ENCODE measurements at places on chromosomes 16 and 17. TPM values are rescaled to one million over a fixed set of nuclear protein-coding genes. Genes with fewer than 3 reads are reported as not detected.

The METRN gene
- total RNA-seq: 4.0 TPM

The RASD1 gene
- 32.2 TPM for total RNA-seq

- no peak for DNase-seq
These were observed 33.2 kb upstream of the TEX2 start for GRCh38 chr17:64296246-64296645.

DNA sequence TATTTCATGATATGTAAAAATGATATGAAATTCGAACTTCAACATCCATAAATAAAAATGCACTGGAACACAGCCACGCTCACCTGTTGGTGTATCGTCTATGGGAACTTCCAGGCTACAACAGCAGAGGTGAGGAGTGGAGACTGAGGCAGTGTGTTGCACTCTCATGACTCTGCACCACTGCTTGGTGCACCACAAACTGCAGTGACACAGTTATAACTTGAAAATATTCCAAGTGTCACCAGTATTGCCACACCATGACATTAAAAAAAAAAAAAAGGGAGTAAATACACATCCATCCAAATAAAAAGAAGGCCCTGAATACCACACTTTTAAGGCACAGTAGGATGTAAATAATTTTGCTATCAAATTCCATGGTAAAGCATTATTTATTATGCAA, 34.4 kb downstream of the GNA13 start:
- DNase-seq: no peak

The ACBD4 gene
- total RNA-seq: 68.0 TPM

The SMIM36 gene
- not detected for total RNA-seq

The CCL8 gene
- total RNA-seq: not detected

DNA sequence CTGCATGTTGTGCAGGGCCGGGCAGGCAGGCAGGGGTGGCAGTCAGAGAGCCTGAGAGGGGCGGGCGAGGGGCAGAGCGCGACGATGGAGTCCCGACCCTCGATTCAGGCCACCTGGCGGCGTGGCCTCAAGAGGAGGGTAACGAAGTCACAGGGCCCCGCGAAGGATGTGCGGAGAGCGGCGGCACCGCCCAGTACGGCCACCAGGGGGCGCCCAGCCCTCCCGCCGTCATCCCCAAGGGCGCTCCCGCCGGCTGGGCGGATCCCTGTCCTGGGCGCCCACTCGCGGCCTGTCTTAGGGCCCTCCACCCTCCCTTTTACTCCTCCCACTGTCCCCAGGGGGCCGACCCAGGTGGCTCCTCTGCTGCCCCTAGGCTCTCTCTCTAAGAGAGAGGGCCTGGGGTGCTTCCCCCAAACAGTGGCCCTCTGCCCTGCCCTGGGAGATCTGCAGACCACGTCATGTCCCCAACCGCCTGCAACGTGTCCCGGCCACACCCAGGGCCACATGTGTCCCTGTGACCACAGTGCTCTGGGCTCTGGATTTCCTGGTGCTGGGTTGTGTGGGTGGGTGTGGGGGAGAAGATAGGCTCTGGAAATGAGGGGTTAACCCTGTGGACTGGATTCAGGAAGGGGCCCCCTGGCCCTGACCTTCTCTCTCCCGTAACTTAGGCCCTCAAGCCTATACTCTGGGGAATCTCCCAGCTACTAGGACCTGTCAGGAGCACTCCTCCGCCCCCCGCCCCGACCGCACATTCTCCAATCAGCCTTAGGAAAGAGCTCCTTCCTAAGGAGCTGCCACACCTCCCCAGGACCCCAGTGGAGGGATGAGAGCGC, 5.9 kb downstream of the DPEP2 start:
- DNase-seq: peak; percentile 94

- DNase-seq: no peak
These were observed 35.1 kb downstream of the MFSD11 start for GRCh38 chr17:76772842-76773525.

DNA sequence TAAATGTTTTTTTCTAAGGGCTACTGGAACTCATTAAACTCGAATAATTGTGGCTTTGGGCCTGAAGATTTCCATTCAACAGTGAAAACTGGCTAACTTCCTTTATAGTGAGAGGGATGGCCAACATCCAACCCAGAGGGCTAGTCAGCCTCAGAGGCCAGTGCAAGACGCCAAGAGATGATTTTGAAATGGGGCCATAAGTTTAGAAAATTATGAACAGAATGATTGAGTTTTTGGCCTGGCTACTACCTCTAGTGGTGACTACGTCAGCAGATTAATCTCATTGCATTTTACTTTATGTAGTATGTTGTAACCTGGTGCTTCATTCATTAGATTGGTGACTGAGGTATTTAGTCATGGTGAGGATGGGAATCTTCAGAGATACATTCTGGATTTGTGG, 28.4 kb downstream of the HAPSTR1 start:
- DNase-seq: no peak

The ABCC12 gene
- not detected for total RNA-seq

The SDK2 gene
- total RNA-seq: 1.9 TPM

- DNase-seq: no peak
These were observed 4.0 kb upstream of the LMF1 start for GRCh38 chr16:974611-975261.

- no peak for DNase-seq
These were observed 225.3 kb downstream of the WWOX start for GRCh38 chr16:78324649-78325285.

DNA sequence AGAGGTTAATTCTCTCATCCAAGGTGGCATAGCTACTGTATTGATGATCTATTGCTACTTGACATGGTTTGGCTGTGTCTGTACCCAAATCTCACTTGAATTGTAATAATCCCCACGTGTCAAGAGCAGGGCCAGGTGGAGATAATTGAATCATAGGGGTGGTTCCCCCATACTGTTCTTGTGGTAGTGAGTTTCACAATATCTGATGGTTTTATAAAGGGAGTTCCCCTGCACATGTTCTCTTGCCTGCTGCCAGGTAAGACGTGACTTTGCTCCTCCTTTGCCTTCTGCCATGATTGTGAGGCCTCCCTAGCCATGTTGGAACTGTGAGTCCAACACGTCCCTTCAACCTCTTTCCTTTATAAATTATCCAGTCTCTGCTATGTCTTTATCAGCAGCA, 22.9 kb upstream of the CPPED1 start:
- DNase-seq: no peak

The SOX15 gene
- total RNA-seq: 2.7 TPM

DNA sequence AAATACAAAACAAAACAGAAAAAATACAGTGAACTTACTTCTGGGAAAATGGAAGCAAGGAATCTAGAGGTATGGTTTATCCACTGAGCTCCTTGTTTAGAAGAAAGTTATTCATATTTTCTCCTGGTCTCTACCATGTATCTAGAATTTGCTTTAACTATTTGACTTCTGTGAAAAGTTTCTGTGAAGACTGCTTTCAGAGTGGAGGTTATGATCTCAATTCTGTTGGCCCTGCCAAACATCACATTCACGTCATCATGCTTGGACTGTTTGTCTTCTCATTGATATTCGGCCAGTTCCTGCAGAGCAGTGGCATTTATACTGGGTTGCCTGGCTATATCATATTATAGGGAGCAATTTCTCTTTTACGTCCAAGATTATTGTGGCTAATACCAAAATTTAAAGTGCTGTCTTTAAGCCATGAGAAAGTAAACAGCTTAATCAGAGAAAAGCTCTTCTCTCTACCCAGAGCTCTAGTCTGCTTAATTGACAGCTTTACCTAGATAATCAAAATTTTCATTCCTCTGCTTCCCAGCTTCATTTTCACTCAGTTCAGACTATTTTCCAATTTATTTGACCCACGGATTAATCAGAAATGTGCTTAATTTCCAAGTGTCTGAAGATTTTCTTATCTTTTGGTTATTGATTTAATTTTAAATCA, at the start of gene ABCA8:
Gene ABCA8 (minus strand): TSS at position 212 of the 661 bp plus-strand sequence. CDS start 13,358 bp downstream, outside the sequence.
- no peak for DNase-seq

DNA sequence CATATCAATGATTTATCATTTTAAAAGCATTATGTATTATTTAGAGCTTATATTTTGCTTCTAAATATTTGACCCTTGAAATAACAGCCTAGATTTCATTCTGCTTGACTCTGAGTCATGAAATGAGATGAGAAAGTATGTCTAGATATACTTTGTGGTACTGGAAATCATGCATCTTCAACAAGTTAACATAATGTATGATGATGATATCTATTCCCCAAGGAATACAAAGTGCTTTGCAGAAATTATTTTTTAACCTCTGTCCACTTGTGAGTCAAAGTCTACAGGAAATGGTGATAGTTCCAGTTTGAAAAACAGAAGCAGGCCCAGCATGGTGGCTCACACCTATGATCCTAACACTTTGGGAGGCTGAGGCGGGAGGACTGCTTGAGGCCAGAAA, 36.1 kb downstream of the GOSR1 start:
- no peak for DNase-seq

The FGF11 gene
- total RNA-seq: not detected

The IRF8 gene
- 119 TPM for total RNA-seq

The RNF157 gene
- total RNA-seq: 99.9 TPM

The ASPA gene
- 11.4 TPM for total RNA-seq

DNA sequence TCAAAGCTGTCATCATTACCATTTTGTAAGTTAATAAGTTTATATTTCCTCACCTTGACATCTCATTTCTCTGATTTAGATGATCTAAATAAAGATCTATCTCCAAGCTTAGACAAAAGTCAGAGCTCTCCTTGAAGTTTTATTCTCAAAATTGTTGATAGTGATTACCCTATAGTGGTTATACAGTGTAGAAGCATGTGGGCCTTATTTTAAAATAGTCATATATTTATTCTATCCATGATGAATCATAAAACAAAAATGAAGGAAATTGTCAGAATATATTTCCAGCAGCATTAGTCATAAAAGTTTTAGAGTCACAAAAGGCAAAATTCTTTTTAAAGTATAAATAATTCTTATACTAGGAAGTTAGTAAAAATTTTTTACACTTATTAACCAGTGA, 49.0 kb downstream of the RHOT1 start:
- no peak for DNase-seq

The KCTD2 gene
- 23.5 TPM for total RNA-seq

The RNF43 gene
- 101 TPM for total RNA-seq

DNA sequence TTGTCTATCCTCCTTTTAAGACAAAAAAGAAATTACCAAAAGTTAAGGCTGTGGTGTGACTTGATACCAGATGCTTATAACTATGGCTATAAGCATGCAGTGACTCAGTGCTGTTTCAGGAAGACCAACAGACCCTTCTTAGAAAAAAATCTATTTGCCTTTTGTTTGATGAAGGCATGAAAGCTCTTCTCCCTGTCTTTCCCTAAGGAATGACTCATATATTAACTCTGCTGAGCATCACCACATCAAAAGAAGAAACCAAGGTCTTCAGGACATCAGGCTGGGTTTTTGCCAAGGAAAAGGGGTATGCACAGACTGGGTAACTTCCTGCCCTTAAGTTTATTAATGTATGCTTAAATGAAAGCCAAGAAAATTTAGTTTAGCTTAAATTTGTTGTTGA, 47.1 kb downstream of the VMP1 start:
- no peak for DNase-seq

The C17orf50 gene
- not detected for total RNA-seq

The CMIP gene
- total RNA-seq: 70.8 TPM

The ANKS4B gene
- 87.9 TPM for total RNA-seq

DNA sequence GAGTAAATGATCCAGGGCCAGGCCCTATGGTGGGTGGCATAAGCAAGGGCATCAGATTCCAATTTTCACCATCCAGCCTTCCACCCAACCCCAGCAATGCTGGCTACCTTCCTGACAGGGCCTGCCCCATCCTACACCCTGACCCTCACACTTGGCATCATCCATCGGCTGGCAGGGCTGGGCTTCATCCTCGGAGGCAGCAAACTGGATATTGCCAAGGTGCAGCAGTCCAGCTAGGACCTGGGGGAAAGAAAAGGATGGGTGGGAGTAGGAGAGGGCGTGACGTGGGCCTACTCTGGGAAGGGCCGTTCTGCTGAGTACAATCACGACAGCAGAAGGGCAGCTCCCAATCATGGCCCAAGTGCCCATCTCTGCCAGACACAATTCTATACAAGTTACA, 23.5 kb downstream of the MYO19 start:
- DNase-seq: no peak

GRCh38 chr17:61351745-61352407, 47.8 kb upstream of the TBX2 start:
- DNase-seq: no peak

DNA sequence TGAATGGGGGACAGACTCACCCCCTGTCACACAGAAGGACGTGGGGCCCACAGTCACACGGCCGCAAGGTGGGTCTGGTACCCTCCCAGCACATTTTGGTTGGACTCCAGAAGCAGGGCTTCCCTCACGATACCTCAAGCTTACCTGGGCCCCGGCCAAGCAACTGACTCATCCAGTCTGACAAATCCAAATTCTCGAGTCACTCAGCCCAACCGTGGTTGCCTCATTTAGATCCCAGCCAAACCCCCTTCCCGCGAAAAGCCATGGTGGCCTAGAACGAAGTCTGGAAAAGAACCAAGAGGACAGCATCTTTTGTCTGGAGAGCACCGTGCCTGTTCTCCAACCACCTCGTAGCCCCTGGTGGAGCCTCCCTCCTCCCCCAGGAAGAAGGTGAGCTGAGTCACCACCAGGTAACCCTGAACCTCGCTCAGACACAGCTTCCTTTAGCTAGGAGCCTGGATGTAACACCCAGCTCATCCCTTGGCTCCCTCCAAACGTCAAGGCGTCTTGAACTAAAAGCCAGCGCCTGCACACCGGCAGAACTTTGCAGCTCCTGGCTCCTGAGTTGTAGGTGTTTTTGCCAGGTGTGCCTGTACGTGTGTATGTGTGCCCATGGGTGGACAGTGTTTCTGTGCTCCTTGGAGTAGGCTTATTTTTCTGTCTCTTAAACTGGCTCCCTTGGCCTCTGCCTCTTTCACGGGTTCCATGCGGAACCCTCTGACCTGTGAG, 78.9 kb downstream of the CMIP start:
- no peak for DNase-seq
